Sciatic nerve (tissue), 2 donors: ENCODE measurements at places on chromosomes 5 and 9.

DNA sequence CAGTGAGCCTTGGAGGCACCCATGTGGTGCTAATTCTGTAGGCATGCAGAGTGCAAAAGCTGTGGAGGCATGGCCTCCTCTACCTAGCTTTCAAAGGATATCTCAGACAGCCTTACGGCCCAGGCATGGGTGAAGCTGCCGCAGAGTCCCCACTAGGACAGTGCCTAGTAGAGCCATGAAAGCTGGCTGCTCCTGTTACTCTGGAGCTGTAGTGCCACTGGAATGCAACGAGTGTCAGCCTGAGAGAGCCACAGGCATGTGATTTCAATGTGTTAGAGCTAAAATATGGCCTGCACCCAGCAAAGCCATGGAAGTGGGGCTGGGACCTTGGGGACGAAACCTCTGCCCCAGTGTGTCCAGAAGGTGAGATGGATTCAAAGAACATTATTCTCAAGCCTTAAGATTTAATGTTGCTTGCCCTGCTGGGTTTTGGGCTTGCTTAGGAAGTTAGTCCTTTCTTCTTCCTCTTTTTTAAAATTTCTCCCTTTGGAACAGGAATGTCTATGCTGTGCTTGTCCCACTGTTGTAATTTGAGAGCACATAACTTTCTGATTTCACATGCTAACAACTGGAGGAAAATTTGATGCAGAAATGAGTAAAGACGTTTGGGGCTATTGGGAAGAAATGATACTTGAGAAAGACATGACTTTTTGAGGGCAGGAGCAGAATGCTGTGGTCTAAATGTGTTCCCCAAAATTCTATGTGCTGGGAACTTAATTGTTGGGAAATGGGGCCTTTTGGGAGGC lies 298.4 kb downstream of the PSAT1 start:
- DNase-seq = no peak

DNA sequence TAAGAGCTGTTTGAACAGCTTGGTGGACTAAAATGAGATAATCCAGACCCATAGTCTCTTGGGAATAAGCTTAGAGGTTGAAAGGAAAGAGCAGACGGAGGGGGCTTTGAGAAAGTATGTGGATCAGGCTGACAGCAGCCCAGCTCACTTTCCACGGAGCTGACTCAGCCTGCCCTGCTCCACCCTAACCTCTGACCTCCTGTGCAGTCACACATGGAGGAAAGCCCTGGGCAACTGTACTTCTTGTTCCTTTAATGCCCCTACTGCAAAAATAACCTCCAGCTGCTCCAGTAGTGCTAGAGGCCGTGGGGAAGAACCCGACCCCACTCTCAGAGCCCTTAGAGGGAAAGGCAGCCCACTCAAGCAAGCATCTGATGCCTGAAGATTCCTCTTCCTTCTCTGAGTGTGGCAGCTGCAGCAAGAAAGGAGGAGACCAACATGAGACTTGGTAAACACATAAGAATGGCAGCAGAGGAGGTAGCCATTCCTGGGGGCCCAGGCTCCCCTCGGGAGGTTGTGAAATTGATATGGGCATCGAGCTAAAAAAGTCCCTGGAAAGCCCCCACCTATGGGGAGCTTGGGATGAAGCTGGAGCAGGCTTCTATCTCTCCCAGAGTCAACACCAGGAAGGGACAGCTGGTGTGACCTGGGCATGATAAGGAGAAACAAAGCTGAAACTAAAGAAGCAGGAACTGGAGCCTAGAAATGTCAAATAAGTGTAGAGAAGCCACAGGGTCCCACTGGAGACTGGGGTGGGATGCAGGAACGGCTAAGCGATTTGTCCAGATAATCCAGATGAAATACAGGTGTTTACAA lies 204.3 kb downstream of the PIK3R1 start:
- DNase-seq = no peak

DNA sequence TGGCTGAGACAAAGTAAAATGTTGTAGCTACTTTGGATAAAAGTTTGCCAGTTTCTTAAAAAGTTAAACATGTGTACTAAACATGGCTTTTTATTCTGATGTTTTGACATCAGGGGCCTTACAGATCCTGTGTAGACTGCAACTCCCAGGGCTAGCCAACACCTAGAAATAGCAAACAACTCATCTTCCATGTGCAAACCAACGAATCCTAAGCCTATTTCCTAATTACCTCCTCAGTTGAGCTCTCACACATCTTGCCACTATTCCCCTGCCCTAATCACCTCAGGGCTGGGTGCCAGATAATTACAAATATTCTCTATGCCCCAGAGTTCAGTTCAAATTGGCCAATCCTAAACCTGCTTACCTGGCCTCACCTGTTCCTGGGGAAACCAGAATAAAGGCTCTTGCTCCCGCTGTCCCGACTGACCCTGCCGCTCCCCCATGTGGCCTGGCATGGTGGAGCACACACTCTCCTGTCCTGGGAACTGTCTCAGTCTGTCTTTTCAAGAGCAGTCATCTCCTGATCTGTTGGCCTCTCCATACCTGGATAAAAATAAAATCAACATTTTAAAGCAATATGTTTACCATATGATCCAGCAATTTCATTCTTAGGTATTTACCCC lies 37.1 kb upstream of the FAM169A start:
- DNase-seq = no peak

DNA sequence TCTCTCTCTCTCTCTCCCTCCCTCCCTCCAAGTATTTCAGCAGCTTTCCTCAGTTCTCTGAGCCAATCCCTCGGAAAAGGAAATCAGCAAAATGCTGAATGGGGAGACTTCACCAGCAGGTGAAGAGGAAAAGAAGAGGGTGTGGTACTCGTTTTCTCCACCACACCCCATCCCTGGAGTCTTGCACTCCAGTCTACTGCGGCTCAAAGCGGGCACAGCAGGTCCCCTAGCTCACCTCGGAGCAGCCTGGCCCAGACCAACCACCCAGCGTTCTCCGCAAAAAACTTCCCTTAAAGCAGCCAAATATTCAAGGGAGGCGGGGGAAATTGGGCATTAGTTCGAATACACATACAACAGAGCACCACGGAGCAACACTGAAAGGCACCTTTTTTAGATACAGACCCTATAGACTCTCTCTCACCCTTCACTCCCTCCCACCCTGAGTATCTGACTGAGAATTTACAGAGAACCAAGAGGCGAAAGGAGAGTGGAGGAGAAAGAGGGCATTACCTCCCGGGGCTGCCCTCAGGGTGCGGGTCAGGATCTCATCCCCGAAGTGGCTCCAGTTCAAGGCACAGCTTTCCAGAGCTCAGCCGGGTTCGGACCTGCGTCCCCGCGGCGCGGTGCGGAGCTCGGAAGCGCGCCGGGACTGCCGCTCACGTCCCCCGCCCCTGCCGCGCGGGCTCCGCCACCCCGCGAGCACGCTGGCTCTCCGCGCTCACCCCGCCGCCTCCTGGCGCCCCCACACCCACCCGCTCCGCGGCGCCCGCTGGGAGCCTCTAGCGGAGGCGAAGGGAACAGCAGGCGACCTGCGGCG lies 1638.5 kb upstream of the C9orf72 start:
- DNase-seq = no peak
